Thymus (tissue), 14 donors: ENCODE measurements at places on chromosomes 4 and X.

DNA sequence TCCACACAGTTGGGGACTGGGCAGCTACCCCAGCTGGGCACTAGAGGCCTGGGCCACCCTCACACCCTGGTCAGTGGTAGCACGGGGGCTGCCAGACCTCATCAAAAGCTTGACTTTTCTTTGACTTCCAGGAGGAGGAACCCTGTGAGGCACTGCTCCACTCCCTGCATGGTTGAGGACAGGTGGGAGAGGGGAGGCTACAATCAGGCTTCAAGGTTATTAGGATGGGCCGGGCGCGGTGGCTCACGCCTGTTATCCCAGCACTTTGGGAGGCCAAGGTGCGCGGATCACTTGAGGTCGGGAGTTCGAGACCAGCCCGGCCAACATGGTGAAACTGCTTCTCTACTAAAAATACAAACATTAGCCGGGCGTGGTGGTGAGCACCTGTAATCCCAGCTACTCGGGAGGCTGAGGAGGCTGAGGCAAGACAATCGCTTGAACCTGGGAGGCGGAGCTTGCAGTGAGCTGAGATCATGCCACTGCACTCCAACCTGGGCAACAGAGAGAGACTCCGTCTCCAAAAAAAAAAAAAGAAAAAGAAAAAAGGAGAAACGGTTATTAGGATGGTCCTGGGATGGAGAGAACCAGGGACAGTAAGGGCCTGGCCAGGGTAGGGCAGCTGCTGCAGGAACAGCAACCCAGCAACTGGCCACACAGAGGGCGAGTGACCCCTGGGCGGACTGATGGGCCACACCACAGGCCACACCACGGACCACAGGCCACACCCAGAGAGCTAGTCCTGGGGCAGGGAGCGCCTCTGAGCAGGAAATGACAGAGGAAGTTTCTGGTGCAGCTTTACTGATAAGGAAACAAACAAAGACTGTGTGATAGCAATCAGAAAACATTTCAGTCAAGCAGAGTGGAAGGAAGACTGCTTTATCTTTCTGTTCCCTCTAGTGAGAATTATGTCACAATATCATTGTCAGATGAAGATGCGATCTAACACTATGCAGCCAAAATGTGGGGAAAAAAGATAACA is 20.5 kb upstream of the OPN1LW start:
- DNase-seq = no peak

GRCh38 chr4:101008503-101008902 is 338.8 kb downstream of the PPP3CA start:
- DNase-seq = no peak

DNA sequence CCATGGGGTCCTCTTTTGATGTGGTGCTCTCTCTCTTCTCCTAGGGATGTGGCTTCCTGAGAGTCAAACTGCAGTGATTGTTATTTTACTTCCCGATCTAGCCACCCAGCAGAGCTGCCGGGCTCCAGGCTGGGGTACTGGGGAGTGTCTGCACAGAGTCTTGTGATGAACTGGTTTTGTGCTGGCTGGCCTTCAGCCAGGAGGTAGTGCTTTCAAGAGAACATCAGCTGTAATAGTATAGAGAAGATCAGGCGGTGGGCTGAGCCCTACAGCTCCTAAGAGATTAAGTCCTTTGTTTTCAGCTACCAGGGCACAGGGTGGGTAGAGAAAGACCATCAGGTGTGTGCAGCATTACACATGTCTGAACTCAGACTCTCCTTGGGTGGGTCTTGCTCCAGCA is 59.0 kb upstream of the AGTR2 start:
- no peak for DNase-seq

DNA sequence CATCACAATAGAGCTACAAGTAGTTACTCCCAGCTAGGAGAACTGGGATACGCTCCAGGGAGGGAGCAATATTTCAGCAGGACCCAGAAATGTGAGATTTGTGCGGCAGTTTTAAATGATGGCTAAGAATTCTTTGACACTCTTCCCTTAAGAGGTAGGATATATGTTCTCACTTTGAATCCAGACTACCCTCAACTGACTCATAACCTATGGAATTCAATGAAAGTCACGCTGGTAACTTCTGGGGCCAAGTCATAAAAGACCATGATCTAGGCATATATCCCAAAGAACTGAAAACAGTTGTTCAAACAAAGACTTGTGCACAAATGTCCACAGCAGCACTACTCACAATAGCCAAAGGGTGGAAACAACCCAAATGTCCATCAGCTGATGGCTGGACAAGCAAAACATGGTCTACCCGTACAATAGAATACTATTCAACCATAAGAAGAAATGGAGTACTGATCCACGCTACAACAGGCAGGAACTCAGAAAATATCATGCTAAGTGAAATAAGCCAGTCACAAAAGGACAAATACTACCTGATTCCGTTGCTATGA is 10.5 kb downstream of the CD99L2 start:
- no peak for DNase-seq

DNA sequence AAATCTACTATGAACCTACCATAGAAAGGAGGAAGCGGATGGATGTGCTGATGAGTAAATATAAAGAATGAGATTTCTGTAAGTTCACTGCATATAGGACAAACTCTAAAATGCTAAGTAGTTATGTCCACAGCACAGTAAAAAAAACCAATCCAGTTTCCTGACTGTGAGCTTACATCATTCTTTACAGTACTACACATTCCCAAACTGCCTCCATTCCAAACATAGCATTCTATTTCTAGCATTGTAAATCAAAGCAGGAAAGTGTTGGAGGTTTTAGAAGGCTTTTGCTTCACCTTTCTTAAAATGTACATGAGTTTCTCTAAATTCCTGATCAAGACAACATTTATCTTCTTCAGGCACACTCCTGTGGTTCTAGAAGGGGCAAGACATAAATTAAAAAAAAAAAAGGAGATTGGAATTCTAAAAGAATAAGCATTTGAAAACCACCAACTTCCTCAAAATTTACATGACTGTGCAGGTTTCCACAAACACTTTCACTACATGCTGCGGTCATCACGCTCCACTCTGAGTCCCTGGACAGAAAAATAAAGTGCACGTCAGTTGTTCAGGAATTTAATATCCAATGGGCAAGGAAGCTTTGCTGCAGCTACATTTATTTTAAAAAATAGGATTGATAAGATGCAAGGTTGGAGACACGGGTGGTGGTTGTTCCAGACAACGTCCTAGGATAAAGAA is 297.6 kb upstream of the STS start:
- DNase-seq = no peak

DNA sequence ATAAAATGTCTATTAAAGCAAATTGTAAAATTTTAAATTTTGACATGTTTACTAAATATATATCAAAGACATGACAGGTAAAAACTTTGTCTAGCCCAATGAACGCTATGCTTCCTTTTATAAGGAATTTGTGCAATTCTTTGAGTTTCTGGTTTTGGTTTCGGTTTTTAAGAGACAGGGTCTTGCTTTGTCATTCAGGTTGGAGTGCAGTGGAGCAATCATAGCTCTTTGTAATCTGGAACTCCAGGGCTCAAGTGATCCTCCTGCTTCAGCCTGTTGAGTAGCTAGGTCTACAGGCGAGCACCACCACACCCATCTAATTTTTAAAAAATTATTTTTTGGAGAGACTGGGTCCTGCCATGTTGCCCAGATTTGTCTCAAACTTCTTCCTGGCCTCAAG is 60.7 kb downstream of the BLTP1 start:
- no peak for DNase-seq

- no peak for DNase-seq
These were observed 104.9 kb downstream of the FAM53A start for GRCh38 chr4:1579001-1579900.

DNA sequence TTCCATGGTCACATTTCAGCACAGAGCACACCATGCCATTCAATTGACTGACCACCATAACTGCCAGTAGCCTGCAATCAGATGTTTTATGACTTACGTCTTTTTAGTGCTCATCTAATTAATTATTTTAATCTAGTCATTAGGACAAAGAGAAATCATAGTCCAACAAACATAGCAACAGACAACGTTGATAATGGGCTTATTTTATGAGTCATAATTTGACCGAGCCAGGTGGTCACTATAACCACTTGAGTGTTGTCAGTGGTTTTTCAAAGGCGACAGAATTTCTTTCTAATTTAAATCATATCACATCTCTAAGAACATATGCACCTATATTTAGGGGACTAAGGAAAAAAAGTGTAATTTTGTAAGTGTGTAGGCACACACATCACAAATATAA is 1.9 kb downstream of the SEC24D start:
- DNase-seq = no peak

DNA sequence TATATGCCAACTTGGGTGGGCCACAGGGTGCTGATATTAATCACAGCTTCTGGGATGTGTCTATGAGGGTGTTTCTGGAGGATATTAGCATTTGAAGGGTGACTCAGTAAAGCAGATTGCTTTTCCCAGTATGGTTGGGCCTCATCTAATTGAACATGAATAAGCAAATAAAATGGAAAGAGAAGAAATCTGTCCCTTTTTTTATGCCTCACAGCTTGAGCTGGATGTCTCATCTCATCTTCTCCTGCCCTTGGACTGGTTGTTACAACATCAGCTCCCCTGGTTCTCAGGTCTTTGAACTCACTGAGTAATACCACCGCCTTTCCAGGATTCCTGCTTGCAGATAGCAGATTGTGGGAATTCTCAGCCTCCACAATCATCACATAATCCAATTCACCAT is 1149.2 kb downstream of the PCDH18 start:
- DNase-seq = no peak

DNA sequence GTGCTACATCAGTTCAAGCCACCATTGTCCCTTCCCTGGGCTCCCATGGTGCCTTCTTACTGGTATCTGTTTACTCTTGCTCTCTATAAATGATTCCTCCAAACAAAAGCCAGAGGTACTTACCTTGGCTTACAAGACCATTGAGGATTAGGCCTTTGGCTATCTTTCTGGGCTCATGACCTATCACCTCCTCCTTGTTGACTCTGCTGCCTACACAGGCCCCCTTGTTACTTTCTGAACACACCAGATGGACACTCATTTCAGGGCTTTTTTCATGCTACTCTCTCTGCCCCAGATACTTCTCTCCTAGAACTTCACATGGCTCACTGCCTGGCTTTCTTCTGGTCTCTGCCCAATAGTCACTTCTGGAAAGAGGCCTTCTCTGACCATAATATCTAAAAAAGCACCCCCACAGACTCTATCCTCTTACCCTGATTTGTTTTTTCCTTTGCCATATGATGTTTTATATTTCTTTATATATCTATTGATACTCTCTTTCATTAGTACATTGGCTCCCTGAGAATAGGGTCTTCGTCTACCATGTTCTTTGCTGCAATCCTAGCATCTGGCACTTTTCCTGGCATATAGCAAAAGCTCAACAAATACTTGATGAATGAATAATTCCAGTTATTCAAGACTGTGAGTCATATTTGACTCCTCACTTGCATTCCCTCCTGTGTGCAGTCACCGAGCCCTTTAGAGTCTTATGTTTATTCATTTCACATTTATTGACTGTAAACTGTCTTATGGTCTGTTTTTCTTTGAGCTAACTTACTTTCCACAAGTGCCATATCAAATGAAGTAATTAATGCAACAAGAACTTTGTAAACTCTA is 27.1 kb upstream of the TAPT1 start:
- no peak for DNase-seq

- no peak for DNase-seq
These were observed 6.7 kb upstream of the WAS start for GRCh38 chrX:48676893-48677270.

GRCh38 chrX:108270280-108270679 is 167.9 kb downstream of the COL4A6 start:
- DNase-seq = no peak

DNA sequence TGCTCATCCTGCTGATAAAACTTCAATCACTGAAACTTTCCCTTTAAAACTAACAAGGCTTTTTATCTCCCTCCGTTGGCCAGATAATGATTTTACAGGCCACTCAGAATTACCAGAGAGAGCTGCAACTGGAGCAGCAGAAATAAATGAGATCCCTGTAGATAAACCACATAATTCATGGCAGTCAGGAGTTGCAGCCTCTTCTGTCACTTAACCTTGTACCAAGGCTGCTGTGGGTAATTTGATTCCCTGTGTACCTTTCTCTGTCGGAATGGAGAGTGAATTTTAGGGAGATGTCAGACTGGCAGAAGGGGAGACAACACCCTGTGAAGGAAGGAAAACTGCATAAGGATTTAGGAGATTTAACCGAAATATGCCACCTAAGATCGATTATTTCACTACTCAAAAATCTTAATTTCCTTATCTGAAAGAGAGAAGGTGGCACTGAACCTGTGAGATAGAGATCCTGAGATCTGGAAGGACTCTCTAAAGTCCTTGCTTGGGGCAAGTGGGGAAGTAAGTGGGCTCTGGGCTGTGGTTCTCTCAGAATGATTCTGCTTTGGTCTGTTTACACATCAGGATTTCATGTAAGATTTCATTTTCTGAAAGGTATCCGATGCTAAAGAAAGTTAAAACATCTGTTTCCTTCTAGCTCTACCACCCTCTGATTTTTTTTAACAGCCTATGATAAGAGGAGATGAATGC is 14.3 kb upstream of the TSPAN5 start:
- DNase-seq = no peak

GRCh38 chr4:89704651-89705395 is 132.1 kb downstream of the SNCA start:
- DNase-seq = no peak

GRCh38 chr4:11626066-11626465 is 197.4 kb upstream of the HS3ST1 start:
- DNase-seq = no peak

GRCh38 chr4:106142616-106143127 is 173.3 kb downstream of the TBCK start:
- DNase-seq = no peak

DNA sequence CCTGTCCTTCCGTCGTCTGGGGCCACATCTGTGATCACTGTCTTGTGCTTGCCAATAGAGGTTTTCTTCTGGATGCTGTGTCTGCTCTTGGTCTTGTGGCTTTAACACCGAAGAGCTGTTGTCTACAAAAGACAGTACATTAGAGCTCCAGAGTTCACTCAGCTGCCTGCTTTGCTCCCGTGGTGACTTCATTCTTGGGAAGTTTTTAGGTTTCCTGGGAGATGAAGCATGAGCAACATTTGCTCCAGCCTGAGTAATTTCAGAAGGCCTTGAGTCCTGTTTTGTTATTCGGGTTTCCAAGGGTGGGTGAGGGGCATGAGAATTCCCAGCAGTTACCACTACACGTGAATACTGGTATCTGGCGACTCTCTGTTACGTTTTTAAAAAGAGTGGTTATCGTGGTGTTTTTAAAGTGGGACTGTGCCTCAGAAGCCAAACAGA is 189.2 kb downstream of the SHROOM3 start:
- DNase-seq = no peak

- no peak for DNase-seq
These were observed 87.9 kb downstream of the WDFY3 start for GRCh38 chr4:84878546-84878945.

- no peak for DNase-seq
These were observed 45.0 kb downstream of the STK32B start for GRCh38 chr4:5096261-5096660.

DNA sequence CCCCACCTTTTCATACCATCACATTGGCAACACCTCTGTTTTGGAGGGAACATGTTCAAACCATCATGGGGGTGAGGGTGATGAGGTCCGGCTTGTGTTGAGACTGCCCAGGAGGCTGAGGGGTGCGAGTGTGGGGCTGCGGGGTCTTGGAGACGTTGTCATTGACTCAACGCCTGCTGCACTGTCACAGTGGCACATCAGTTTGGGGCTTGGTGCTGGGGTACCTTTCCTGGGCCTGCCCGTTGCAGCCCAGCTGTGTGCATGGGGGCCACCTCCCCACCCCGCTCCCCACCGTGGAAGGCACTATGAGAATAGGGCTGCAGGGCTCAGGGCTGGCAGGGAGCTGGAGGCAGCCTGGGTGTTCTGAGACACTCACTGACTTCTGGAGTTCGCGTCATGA is 2.3 kb downstream of the HTRA3 start:
- DNase-seq = no peak
